ENCODE measurements at places on chromosomes 4 and X. TPM values are rescaled to one million over a fixed set of nuclear protein-coding genes. Genes with fewer than 3 reads are reported as not detected.

DNA sequence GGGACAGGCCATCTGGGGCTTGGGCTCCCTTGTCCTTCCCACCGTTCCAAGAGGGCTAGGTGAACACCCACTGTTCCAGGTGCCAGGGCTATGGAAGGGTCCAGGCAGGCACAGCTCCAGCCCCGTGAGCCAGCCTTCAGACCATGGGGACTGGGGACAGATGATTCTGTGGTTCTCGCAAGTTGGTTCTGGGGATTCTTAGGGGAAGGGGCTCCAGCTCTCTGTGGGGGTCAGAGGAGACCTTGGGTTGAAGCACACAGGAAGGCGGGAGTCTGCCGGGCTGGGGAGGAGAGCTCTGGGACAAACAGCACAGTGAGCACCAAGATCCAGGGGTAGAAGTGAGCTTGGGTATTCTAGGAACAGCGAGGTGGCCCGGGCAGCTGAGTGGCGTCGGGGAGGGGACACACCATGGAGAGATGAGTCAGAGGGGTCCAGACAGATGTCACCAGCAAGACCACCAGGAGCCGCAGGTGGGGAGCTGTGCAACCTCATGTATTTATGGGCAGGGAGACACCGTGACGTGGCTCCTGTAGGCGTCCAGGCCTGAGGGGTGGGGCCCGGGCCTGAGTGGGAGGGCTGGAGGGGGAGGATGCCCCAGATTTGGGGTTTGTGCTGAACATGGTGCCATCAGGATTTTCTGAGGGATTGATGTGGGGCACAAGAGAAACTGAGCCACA lies 48.8 kb upstream of the HMX1 start:
- H3K27me3 ChIP-seq = no peaks in the 10 kb centered on the region
- no peaks in the 10 kb centered on the region for H3K4me1 ChIP-seq
- DNase-seq = no peak
- no peak overlapping the region for H3K4me3 ChIP-seq

DUSP21 gene
- not detected for total RNA-seq

GPC4 gene
- total RNA-seq = 1.4 TPM

PABPC4L gene
- total RNA-seq = not detected
